ENCODE measurements at places on chromosomes 3 and 15. TPM values are rescaled to one million over a fixed set of nuclear protein-coding genes. Genes with fewer than 3 reads are reported as not detected.

KCNH8 gene
- not detected for total RNA-seq

DNA sequence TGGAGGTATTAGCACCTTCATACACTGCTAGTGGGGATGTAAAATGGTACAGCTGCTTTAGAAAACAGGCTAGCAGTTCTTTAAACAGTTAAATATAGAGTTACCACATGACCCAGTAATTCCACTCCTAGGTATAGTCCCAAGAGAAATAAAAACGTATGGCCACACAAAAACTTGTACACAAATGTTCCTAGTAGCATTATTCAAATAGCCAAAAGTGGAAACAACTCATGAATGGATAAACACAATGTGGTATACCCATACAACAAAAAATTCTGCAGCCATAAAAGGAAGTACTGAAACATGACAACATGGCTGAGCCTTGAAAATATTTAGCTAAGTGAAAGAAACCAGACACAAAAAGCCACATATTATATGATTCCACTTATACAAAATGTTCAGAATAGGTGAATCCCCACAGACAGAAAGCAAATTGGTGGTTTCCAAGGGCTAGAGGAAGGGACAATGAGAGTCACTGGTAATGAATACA, 40.8 kb upstream of the KLF13 start:
- DNase-seq = no peak

DNA sequence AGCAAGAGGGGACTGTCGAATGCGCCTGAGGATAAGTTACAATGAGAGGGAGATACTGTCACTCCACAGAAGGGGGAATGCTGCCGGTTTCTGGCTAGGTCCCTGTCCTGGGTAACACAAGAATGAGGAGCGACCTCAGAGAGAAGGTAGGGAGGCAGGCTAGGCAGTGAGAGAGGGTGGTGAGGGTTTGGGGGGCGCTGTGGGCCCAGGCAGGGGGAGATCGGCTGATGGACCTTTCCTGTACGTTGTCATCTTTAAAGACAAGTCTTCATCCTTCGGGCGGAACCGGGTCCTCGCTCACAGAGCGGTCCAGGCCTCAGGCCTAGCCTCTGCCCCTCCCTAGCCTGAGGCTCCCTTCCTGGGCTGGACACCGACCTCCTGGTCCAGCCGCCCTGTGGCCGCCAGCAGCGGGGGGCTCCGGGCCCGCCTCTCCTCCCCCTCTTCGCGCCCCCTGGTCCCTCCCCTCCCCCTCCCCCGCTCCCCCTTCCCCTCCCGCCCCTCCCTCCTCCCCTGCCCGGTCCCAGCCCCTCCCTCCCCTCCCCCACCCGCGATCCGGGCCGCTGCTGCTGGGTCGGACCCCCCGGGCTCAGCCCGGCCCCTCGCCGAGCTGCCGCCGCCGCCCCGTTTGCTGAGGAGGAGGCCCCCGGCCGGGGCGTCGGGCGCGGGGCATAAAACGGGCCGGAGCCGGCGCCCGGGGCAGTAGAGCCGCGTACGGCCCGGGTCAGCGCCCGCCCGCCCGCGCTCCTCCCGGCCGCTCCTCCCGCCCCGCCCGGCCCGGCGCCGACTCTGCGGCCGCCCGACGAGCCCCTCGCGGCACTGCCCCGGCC, at the start of gene CHRD:
TSS of gene CHRD (plus strand) at position 697 of the 827 bp plus-strand sequence. CDS start 265 bp downstream, outside the sequence.
- DNase-seq = no peak

GRCh38 chr3:193736616-193737015, 143.6 kb downstream of the OPA1 start:
- no peak for DNase-seq

TMC3 gene
- not detected for total RNA-seq

P2RY14 gene
- total RNA-seq = 0.84 TPM

TRAT1 gene
- total RNA-seq = 85.0 TPM

- DNase-seq = no peak
Observed at GRCh38 chr15:79157631-79158592, 67.3 kb upstream of the RASGRF1 start.

- no peak for DNase-seq
Observed at GRCh38 chr3:66565301-66565700, 64.5 kb upstream of the LRIG1 start.

DNA sequence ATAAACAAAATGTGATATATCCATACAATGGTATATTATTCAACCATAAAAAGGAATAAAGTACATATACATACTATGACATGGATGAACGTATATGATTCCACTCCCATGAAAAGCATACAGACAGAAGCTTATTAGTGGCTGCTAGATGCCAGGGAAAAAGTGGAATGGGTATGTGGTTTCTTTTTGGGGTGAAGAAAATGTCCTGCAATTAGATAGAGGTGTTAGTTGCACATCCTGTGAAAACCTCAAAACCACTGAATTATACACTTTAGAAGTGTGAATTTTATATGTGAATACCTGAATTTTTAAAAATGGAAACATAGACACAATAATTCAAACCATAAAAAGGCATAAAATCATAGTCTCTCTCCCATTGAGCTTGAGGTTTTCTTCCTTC, 11.2 kb downstream of the DENND6A start:
- no peak for DNase-seq
